ENCODE measurements at places on chromosomes 5 and 9.

DNA sequence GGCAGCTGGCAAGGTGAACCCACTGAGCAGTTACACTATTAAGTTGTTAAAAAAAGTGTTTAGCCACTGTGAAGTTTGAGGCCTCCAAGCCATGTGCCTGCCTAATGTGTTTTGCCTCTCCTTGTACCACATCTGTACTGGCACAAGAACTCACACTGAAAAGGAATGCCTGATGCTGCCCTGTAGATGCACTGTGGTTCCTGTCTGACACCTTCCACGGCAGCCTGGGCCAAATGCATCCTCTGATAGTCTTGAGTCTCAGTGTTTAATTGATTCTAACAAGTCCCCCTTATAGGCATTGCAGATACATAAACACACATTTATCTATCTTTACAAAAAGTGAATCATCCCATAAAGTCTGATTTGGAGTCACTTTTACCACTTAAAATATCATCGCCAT lies 169.9 kb downstream of the TTC39B start:
- DNase-seq: no peak

- DNase-seq: no peak
Observed at GRCh38 chr9:80794197-80794596, 895.1 kb downstream of the TLE1 start.

DNA sequence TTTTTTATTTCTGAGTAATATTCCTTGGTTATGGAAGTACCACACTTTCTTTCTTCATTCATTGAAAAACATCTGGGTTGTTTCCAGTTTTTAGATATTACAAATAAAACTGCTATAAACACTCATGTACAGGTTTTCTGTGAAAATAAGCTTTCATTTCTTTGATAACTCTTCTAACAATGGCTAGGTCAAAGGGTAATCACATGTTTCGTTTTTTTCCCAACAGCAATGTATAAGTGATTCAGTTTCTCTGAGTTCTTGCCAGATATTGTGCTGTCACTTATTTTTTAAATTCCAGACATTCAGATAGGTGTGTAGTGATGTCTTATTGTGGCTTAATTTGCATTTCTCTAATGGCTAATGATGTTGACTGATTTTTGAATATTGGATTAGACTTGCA lies 16.7 kb upstream of the TNPO1 start:
- DNase-seq: no peak

GRCh38 chr5:67983251-67984110 lies 232.1 kb upstream of the PIK3R1 start:
- DNase-seq: no peak

GRCh38 chr5:115778417-115778816 lies 38.0 kb downstream of the CDO1 start:
- no peak for DNase-seq

GRCh38 chr9:137435980-137436760 lies 5.0 kb downstream of the ENTPD8 start:
- no peak for DNase-seq

All from cortex of kidney (tissue), 1 donor.